ENCODE measurements at places on chromosomes 2 and 18.

DNA sequence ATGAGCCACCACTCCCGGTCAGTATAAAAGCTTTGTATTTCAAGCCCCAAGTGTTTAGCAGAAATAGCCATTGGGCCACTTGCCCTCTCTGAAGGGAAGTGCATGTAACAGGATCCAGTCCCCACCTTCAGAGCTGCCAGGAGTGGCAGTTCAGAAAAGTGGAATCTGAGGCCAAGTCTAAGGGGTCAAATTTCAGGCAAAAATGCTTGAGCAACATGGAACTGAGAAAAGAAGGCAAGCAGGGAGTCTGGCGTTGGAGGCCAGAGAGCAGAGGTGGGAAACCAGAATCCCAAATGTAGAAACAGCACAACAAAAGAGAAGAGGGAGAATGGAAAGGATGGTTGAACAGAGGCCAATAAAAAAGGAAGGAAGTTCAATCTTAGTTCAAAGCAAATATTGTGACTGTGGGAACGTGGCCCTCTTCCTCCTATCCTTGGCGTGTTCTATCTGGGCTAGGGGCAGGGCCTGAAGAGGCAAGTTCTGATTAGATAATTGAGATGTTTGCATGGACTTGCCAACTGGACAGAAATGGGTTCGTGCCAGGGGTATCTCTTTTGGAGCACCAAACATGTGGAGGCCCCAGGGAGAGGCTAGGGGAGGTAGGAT lies 102.2 kb downstream of the AP1S3 start:
- DNase-seq: no peak

GRCh38 chr2:224543939-224544338 lies 41.2 kb downstream of the CUL3 start:
- DNase-seq: no peak

- DNase-seq: no peak
Observed at GRCh38 chr2:224055101-224055500, 16.0 kb upstream of the SERPINE2 start.

GRCh38 chr2:62941413-62941812 lies 109.2 kb upstream of the OTX1 start:
- no peak for DNase-seq

All from cortex of kidney (tissue), 1 donor.